Tibial nerve (tissue), 4 donors: ENCODE measurements at places on chromosomes 11 and 22.

DNA sequence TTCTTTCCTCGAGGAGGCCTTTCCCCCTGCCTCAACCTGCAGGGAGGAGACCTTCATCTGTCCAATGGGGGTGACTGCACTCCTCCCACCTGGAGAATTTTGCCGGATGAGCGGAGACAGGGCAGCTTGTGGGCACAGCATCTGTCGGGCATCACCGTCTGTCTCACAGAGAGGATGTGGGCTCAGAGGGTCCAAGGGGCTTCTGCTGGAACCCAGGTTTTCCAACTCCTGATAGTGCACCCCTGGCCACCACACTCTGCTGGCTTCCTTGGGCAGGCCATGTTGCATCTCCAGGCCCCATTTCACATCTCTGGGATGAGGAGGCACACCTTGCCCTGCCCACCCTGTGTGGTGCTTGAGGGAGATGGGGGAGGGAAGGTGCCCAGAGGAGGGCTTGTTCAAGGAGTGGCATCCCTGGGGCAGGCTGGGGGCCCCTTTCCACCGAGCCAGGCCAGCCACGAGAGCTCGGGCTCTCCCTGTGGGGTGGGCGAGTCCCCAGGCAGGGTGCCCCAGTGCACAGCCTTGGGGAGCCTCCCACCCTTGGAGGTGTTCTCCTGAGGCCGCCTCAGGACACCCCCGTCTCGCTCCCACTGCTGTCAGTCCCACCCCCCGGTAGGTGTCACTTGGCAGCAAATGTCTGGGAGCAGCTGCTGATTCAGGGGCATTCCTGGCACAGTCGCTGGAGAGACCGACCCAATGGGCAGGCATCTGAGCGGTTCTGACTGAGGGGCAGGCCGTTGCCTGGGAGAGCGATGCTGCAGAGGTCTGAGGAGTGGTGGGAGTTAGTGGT, 84.2 kb downstream of the MORC2 start:
- DNase-seq: no peak

GRCh38 chr11:33021501-33021900, 5.8 kb downstream of the DEPDC7 start:
- DNase-seq: no peak

DNA sequence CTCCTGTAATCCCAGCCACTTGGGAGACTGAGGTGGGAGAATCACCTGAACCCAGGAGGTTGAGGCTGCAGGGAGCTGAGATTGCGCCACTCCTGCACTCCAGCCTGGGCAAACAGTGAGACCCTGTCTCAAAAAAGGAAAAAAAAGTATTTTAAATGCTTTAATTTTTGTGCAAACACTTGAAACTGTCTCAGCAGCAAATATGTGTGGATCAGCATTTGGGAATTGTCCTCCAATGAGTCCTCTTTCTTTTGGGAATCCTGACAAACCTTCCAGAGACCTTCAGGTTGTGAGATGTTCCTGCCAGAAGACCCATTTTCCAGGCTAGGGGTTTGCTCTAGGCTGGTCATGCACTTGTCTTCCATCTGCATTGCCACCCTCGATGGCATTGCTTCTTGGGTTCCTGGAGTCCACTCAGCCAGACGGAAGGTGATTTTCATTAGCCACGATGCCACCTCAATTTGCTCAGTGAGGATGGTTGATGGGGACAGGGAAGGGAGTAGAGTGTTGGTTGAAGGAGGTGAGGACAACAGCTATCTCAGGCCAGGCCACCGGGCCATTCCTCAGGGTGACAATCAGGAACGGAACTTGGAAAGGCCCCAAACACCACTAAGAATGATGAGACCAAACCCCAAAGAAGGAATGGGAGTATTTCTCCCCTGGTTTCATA, 55.4 kb downstream of the ST14 start:
- DNase-seq: no peak

GRCh38 chr11:92768121-92768840, 201.2 kb upstream of the MTNR1B start:
- DNase-seq: no peak

DNA sequence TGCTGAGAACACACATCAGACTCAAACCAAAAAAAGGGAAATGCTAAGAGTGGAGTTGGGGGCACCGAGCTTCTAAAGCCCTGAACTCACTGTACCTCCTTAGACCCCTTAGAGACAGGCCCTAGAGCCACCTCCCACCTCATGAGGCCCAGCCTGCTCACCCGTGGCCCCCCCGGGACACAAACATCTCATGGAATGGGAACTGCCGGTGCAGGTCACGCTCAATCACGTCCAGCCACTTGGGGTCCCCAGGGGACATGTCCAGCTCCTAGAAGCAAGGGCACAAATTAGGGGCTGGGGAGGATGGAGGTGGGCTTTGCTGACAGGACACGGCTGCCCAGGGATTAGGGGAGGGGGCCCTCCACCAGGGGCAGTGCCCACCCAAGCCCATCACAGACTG, 6.3 kb upstream of the CASTOR1 start:
- no peak for DNase-seq
